AML-193 (cell line): ENCODE measurements at places on chromosomes 4 and X.

DNA sequence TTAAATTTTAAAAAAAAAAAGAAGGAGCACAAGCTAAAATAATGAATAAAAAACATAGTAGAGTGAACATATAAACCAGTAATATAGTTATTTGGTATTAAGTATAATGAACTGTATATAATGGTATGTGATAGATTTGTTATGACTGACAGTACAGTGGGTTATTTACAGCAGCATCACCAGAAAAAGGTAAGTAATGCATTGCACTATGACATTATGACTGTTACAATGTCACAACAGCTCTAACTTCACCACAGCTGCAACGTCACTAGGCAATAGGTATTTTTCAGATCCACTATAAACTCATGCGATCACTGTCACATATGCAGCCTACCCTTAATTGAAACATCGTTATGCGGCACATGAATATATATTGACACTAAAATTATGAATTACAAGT lies 72.5 kb downstream of the COX7B2 start:
- DNase-seq, result no peak

DNA sequence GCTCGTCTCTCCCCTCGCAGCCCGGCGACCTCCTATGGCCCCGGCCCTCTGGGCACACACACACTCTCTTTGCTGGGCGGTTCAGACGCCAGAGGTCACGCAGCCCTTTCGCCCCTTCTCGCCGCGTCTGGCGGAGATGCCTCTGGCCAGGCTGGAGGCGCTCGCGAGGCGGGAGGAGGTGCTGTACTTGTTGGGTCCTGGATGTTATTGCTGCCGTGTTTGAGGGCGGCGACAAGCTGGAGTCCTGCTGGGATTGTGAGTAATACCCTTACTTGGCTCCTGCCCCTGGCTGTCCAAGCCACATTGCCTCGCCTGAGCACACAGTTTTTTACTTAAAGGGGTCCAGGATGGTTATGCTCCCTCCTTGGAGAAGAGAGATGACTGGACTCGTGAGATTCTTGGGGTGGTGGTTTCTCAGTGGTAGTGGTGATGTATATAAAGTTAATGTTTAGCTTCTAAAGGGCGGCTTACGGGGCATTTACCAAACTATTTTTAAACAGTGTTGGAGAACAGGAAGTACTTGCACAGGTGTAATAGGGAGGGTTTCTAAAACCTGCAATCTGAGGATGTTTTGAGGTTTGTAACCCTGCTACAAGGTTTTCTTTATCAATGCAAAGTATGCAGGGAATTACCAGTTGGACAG lies 572 bp downstream of the USP53 start:
- no peak for DNase-seq

- no peak for DNase-seq
These were observed 2.6 kb upstream of the IL13RA1 start for GRCh38 chrX:118724775-118725174.

DNA sequence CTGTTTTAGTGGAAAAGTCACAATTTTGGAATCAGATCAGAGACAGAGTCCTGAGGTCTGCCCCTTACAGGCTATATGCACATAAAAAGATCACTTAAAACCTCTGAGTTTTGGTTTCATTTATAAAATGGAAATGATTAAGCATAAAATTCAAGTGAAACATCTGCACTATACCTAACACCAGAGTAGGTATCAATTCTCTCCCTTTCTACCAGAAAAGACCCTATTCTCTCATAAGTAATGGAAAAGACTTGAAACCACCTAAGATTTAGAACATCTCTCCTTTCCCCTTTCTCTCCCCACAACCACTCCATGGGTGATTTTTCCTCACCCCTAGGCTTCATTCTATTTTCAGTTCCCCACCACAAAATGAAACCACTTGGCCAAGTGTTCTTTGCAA lies 907 bp downstream of the LHFPL1 start:
- no peak for DNase-seq

DNA sequence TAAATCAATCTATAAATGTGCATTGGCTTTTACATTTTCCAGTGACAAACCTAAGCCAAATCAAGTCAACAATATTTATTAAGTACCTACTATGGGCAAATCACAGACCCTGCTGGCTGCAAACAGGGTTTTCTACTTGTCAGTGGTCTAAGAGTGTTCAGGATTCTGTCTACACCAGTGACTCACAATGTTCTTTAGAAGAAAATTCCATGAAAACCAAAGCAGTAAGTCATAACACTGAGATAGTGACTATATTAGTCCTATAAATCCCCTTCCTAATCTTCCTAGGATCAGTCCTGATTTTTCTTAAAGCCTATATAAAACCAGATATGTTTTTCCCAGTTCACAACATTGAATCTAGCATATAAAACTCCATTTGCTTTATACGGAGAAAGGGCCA lies 69.7 kb downstream of the PPP3CA start:
- DNase-seq, result no peak

DNA sequence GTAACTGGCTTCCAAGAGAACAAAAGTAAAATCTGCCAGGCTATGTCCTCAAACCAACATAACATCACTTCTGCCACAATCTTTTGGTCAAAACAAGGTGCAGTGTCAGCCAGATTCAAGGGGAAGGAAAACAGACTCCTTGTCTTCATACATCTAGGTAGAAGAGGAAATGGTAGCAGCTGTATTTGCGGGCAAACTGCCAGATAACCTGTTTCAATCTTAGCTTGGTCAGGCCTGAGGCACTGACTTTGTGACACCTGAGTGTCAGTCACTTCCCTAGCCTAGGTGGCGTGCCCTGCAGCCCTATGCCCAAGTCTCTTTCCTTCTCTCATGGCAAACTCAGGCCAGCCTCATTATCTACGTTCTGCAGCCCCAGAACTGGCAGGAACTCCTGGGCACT lies 146.2 kb upstream of the JADE1 start:
- no peak for DNase-seq

- no peak for DNase-seq
These were observed 84.2 kb downstream of the NPNT start for GRCh38 chr4:105979506-105979905.

- DNase-seq, result no peak
These were observed 63.9 kb upstream of the GYPA start for GRCh38 chr4:144204431-144204830.

DNA sequence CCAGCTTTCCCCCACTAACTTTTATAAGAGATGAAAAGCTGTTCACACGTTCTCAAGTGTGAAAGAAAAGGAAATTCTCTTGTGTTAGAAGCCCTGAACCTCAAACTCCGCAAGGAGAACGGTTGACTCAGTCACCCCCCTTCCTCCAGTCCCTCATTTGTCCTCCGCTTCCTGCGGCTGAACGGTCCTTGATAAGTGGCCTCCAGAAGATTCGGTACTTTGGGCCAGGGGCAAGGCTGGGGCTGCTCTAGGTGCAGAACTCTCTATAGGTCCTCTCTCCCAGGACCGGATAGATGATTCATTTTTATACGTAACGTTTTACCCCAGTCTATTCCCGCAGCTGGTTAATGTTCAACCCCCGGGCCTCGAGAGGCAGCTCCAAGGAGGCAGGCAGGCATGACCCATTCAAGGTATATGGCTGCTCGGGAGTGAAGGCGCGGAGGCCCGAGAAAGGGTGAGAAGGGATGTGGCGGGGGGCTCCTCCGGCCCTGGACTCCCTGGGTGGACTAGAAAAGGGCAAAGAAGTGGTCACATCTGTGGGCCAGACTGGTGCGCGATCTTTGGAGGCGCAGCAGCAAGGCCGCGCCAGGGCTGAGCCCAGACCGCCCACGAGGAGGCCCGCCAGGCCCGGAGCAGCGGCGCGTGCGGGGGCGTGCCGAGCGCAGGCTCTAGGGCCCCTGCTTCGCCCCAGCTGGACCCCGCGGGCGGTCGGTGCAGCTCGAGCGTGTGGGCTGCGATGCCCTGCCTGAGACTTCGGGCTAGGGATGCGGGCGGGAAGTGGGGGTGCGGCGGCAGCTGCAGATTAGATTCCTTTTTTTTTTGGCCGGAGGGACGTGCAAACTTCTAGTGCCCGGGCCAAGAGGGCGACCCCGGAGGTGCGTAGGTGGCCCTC lies 11.7 kb downstream of the PITX2 start:
- DNase-seq, result no peak

GRCh38 chr4:38213083-38213805 lies 253.0 kb downstream of the PTTG2 start:
- DNase-seq, result no peak

GRCh38 chrX:13074297-13075262 lies 30.2 kb upstream of the FAM9C start:
- no peak for DNase-seq

GRCh38 chr4:8113611-8114377 lies 44.8 kb downstream of the ABLIM2 start:
- no peak for DNase-seq

DNA sequence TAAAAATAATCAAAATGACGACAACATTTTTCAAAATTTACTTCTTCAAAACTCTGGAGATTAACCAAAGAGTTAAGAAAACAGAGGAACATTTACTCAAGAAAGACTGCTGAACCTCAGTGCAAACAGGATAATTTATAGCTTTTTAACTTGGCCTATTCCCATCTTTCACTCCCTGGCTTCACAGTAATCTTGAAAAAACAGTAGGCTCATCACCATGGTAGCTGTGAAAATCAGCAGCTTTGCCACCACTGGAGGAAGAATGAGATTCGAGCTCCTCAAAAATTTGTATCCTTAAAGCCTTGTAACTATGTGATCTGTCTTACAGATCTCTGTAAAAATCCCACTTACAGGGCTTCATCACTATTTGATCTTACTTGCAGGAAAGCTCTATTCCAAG lies 447.7 kb upstream of the CTSO start:
- DNase-seq, result no peak

GRCh38 chr4:6248394-6248793 lies 21.3 kb upstream of the WFS1 start:
- no peak for DNase-seq
